Activated CD4-positive, alpha-beta T cell treated with anti-CD3 and anti-CD28 coated beads, Interleukin-2, amount 10 ng/mL, durations not matched to agents 7 days and 5 days (primary cell): ENCODE measurements at places on chromosomes 4 and X. TPM values are rescaled to one million over a fixed set of nuclear protein-coding genes. Genes with fewer than 3 reads are reported as not detected.

GRCh38 chrX:1205681-1206611 lies 6.5 kb downstream of the CRLF2 start:
- H3K4me3 ChIP-seq: peak overlapping the region; percentile 66
- H3K27ac ChIP-seq: peak overlapping the region; percentile 33
- peaks cover 4% of the 10 kb centered on the region for H3K27me3 ChIP-seq
- peak; percentile 48 for DNase-seq

- no peak overlapping the region for H3K27ac ChIP-seq
- DNase-seq: no peak
- H3K36me3 ChIP-seq: no peaks in the 10 kb centered on the region
Observed at GRCh38 chr4:80215449-80216052, 18.2 kb downstream of the PRDM8 start.

- H3K27me3 ChIP-seq: no peaks in the 10 kb centered on the region
- H3K27ac ChIP-seq: no peak overlapping the region
Observed at GRCh38 chr4:150573534-150573933, 8.4 kb upstream of the MAB21L2 start.

GRCh38 chrX:103999234-103999633 lies 14.3 kb downstream of the H2BW1 start:
- DNase-seq: no peak
- no peak overlapping the region for H3K27ac ChIP-seq
- no peak overlapping the region for H3K4me3 ChIP-seq
- no peaks in the 10 kb centered on the region for H3K27me3 ChIP-seq

GRCh38 chrX:125202591-125203248 lies 117.0 kb upstream of the TEX13C start:
- DNase-seq: no peak
- peaks cover 22% of the 10 kb centered on the region for H3K4me1 ChIP-seq
- peaks cover 50% of the 10 kb centered on the region for H3K27me3 ChIP-seq

SCML1 gene
- 5.3 TPM for total RNA-seq

DNA sequence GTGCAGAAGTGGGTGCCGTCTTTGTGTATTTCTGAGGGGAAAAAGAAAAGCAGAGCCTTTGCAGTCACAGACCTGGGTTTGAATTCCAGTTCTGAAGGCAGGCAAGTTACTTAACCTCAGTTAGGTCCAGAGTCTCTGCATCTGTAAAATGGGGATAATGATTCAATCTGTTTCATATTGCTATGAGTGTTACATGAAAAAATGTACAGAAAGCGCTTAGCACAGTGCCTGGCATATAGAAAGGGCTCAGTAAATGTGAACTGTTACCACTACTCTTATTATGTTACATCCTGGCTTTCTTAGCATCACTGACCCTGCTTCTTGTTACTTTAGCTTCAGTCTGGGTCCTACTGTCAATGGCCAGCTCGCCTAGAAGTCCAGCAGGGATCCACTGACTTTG lies 45.9 kb downstream of the DOCK11 start:
- H3K4me3 ChIP-seq: no peak overlapping the region
- H3K27me3 ChIP-seq: no peaks in the 10 kb centered on the region
- peak overlapping the region; percentile 19 for H3K27ac ChIP-seq
- peaks cover 20% of the 10 kb centered on the region for H3K36me3 ChIP-seq
- H3K4me1 ChIP-seq: peaks cover 37% of the 10 kb centered on the region

GRCh38 chr4:138177278-138177968 lies 64.7 kb downstream of the SLC7A11 start:
- peaks cover 2% of the 10 kb centered on the region for H3K36me3 ChIP-seq
- H3K27me3 ChIP-seq: no peaks in the 10 kb centered on the region
- no peak overlapping the region for H3K4me3 ChIP-seq
- H3K4me1 ChIP-seq: no peaks in the 10 kb centered on the region

DNA sequence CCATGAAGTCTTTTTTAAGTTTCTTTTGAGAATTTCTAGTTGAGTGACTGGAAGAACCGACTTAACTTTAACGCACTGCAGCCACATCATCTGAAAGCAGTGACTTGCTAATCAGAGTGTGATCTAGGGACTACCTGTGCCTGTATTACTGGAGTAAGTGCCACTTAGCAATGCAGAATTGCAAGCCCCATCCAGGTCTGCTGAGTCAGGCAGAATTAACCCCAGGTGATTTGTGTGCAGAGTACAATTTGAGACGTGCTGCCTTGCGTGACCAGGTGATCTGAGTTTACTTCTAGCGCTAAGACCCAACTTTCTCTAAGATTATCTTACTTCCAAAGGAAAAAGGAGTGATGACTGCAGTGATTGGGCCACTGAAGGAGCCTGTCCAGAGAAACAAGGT lies 85.3 kb downstream of the CLCN4 start:
- H3K27ac ChIP-seq: no peak overlapping the region
- no peak for DNase-seq

DNA sequence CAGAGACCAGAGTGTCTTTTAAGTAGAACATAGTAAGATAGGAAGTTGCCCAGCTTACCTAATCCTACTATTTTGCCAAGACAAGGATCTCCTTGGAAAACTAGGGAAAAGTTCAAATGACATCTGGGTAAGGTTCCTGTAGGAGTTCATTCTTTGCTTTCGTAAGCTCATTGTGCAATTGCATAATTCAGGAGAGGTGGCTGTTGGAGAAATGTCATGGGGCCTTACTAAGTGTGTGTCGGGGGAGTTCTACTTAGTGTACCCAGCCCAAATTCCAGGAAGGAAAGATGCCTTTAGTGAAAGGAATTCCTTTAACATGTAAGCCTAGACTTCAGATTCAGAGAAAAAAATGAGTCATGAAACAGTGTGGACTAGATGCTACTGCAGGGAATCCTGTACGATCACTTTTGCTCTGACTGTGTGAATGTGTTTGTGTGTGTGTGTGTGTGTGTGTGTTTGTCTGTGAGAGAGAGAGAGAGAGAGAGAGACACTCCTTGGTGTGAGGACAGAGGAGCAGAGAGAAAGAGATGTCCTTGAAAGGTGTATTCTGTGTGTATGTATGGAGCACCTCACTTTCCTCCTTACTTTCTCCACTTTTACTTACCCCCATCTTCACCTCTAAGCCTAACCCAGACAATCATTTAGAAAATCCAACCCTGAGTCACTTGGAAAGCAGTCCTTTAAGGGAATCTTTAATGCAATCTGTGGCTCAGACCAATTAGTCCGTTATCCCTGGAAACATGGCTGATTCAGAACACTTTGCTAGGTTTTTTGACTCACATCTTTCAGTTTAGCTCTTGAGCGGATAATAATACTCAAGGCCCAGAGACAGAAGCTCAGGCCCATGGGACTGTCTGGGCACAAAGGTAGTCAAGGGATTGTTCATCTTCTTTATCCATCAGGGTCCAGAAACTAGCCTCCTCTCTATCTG lies 114.5 kb upstream of the ACSL4 start:
- no peak overlapping the region for H3K4me3 ChIP-seq
- peaks cover 7% of the 10 kb centered on the region for H3K4me1 ChIP-seq
- no peak overlapping the region for H3K27ac ChIP-seq
- no peaks in the 10 kb centered on the region for H3K27me3 ChIP-seq

GRCh38 chr4:38242101-38242500 lies 281.9 kb downstream of the PTTG2 start:
- H3K27ac ChIP-seq: no peak overlapping the region
- H3K4me1 ChIP-seq: peaks cover 18% of the 10 kb centered on the region
- no peaks in the 10 kb centered on the region for H3K36me3 ChIP-seq
- DNase-seq: no peak
- H3K27me3 ChIP-seq: no peaks in the 10 kb centered on the region
- H3K4me3 ChIP-seq: no peak overlapping the region

DNA sequence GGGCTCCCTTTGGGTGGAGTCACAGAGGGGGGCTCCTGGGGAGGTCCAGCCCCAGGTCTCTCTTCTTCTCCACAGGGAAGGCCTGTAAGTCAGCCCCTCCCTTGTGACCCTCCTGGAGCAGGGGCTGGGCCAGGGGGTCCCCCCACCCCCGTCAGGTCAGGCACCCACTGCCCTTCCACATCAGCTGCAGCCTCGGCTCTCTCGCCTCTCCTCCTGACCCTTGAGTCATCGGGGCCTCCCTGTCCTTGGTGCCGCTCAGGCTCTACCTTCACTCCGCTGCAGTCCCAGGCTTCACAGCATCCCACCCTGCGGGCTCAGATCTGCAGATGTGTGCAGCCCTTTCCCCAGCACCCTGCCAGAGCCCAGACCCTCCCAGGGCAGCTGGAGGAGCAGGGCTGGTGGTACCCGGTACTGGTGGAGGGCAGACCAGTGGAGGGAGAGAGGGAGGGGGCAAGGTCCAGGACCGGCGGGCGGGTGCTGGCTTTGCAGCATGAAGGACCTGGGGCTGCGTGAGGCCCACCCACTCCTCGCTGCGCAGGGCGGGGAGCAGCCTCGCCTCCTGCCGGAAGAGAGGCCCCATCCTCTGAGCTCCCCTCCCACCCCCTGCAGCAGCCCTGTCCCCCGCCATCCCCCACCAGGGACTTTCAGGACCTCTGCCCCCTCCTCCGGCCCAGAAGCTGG lies 117.1 kb downstream of the FAM53A start:
- H3K4me3 ChIP-seq: no peak overlapping the region
- H3K4me1 ChIP-seq: peaks cover 3% of the 10 kb centered on the region
- H3K36me3 ChIP-seq: no peaks in the 10 kb centered on the region
- no peaks in the 10 kb centered on the region for H3K27me3 ChIP-seq
- DNase-seq: no peak

FOXR2 gene
- not detected for total RNA-seq

DNA sequence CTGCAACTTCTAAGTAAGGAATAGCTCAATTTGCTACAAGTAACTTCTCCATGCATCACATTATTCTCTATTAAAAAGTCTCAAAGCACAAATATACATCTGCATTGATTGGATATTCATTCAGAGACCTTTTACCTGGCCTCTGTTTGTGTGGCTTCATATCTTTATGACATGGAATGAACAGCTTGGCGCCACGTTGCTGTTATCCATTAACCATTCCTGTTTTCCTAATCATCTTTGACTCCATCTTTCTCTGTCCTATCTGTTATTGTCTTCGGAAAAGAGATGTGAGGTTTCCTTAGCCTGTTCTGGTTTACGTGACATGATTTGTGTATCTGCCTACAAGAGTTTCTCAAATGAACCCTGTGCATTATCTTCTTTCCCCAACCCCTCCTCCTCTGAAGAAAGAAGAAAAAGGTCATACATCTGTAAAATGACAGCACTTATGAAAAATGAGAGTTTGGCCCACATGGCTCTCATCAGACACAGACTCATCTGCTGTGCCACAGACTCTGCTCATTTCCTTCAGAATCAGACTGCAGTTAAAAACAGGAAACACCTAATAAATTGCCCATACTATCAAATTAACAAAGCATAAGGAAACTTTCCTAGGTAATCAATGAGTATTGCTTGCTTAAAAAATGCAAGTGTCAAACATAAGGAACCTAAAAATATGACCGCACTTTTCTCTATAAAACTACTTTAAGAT lies 347.6 kb upstream of the FAM241A start:
- no peak for DNase-seq
- H3K4me1 ChIP-seq: no peaks in the 10 kb centered on the region
- no peak overlapping the region for H3K4me3 ChIP-seq
- H3K27ac ChIP-seq: no peak overlapping the region
- H3K36me3 ChIP-seq: no peaks in the 10 kb centered on the region

KIF4A gene
- total RNA-seq: 40.5 TPM

CT55 gene
- not detected for total RNA-seq

GABRA4 gene
- not detected for total RNA-seq

- peaks cover 1% of the 10 kb centered on the region for H3K27me3 ChIP-seq
- no peak overlapping the region for H3K27ac ChIP-seq
- H3K4me1 ChIP-seq: peaks cover 14% of the 10 kb centered on the region
- no peak overlapping the region for H3K4me3 ChIP-seq
Observed at GRCh38 chr4:38482696-38483095, 181.3 kb upstream of the KLF3 start.

DNA sequence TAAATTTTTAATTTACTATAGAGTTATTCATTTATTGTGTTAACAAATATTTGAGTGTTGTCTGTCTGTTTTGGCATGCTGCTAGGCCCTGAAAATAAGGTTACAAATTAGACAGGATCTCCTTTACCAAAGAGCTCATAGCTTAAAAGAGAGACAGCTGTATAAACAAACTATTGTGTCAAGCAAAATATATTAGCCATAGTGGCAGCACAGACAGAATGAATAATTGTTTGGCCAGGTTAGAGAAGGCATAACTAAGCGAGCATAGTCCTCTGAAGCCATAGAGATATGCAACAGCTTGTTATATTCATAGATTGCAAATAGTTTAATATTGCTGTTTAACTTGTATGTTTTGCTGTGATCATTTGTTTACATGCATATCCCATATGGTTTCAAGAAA lies 66.7 kb upstream of the NDUFC1 start:
- no peak for DNase-seq
- no peaks in the 10 kb centered on the region for H3K27me3 ChIP-seq
- H3K4me3 ChIP-seq: no peak overlapping the region
- H3K36me3 ChIP-seq: peaks cover 57% of the 10 kb centered on the region

DNA sequence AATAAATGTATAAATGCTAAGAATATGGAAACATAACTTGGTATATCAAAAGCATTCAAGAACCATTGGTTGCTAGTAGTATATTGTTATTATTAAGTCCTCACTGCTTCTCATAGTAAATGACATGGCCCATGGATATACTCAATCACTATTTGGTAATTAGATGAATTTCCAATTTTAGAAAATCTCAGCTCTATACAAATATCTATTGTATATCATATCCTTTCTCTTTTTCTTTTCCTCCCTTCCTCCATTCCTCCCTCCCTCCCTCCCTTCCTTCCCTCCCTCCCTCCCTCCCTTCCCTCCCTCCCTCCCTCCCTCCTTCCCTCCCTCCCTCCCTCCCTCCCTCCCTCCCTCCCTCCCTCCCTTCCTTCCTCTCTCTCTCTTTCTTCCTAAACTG lies 514.4 kb upstream of the LCORL start:
- no peaks in the 10 kb centered on the region for H3K27me3 ChIP-seq
- H3K27ac ChIP-seq: no peak overlapping the region
- no peaks in the 10 kb centered on the region for H3K4me1 ChIP-seq
- DNase-seq: no peak
- H3K4me3 ChIP-seq: no peak overlapping the region

GRCh38 chrX:121122332-121122731 lies 74.9 kb downstream of the GLUD2 start:
- H3K27me3 ChIP-seq: no peaks in the 10 kb centered on the region
- H3K27ac ChIP-seq: no peak overlapping the region
- H3K4me3 ChIP-seq: no peak overlapping the region
- H3K36me3 ChIP-seq: no peaks in the 10 kb centered on the region

GRCh38 chrX:85037114-85037513 lies 33.4 kb downstream of the APOOL start:
- no peak overlapping the region for H3K27ac ChIP-seq
- no peak for DNase-seq
- no peaks in the 10 kb centered on the region for H3K4me1 ChIP-seq
- no peaks in the 10 kb centered on the region for H3K27me3 ChIP-seq
- H3K36me3 ChIP-seq: peaks cover 4% of the 10 kb centered on the region

KIT gene
- total RNA-seq: 0.79 TPM

UGT2B11 gene
- not detected for total RNA-seq

DNA sequence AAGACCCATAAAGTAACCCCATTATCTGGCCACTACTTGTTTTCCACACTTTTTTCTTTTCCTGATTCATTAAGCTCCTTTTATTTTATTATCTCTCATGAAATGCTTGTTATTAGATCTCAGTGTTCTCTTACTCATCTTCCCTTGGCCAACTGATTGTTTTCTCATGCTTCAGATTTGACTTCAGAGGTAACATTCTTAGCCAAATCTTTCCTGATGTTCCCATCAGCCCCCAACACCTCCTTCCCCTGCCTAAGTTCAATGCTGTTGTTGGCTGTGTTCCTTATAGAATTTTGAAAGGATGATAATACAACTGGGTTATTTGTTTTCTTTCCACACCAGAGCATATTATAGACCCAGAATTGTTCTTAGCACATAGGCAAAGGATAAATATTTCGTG lies 75.6 kb downstream of the BMPR1B start:
- no peaks in the 10 kb centered on the region for H3K4me1 ChIP-seq
- H3K27ac ChIP-seq: no peak overlapping the region
- H3K27me3 ChIP-seq: no peaks in the 10 kb centered on the region
- no peak for DNase-seq
- no peak overlapping the region for H3K4me3 ChIP-seq
- no peaks in the 10 kb centered on the region for H3K36me3 ChIP-seq

- H3K27me3 ChIP-seq: peaks cover 23% of the 10 kb centered on the region
- no peak for DNase-seq
Observed at GRCh38 chr4:57080781-57081650, 29.2 kb downstream of the IGFBP7 start.
